ENCODE measurements at places on chromosomes 12 and 14. TPM values are rescaled to one million over a fixed set of nuclear protein-coding genes. Genes with fewer than 3 reads are reported as not detected.

GRCh38 chr14:58027904-58028303 is 124.1 kb downstream of the ARMH4 start:
- DNase-seq: no peak

DNA sequence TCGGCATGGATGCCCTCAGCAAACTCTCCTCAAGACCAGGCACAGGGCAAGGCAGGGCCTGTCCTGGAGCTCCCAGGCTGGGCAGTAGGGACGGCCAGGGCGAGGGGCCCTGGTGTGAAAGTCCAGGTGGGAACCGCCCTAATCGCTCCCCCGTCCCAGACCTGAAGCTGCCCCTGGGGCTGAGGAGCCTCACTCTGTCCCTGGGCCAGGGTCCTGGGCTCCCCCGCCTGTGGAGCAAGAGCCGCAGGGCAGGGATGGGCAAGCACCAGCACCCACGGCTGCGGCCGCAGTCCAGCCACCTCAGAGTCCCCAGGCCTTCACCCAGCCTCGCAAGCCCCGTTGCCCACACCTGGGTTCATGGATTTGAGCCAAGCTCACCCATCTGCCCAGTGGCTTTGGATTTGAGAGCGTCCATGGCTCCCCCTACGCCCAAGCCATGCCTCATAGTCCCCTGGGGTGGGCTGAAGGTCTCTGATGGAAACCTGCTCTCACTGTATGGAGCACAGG is 102.4 kb upstream of the C14orf180 start:
- DNase-seq: no peak

GRCh38 chr14:37813732-37814131 is 218.3 kb downstream of the TTC6 start:
- DNase-seq: no peak

DNA sequence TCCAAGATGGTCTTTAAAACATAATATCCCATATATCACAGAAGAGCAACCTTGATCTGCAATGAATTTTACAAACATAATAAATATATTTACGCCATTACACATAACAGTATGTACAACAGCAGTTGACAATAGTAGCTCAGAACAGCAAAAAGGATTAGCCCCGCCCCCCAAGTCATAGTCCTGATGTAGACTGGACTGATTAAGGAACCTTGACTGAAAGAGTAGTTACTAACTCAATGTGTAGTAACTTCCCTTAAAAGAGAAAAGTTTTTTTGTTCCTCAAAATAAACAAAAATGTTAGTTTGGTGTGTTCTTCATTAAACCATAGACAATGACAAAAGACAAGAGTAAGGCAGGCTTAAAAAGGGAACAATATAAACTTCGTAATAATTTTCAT is 44.5 kb downstream of the GTF2A1 start:
- DNase-seq: no peak

DNA sequence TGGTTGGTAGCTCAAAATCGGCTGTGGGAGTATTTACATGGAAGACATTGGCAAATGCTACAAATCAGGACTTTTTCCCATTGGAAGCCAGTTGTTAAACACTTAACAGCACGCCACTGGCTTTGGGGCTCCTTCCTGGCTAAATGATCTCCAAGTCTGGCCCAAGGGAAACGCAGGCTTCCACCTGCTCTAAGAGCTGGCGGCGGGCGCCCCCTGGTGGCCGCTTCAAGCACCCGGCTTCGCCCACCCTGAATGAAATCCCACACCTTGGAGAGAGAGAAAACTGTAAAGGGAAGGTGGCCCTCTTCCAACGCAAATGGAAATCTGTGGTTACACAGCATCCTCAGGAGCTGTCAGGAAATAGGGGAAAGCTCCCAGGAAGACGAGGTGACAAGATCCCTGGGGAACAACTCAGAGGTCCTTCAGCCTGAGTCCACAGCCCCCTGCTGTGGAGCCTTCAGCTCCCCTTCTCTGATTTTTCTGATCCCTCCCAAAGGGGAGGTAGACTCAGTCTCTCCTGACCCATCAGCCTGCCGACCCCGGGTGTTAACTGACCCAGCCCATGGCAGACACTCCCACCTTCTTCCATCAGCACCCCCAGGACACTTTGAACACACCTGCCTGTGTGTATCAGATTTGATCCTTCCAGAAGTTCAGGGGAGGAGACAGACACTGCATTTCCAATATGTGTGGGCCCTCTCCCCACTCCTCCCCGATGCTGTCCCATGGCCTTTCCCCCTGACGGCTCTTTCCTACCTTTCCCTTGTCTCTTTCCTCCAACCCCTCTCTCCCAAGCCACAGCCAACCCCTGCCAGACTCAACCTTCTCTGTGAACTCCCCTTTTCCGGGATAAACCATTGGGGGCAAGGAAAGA is 15.4 kb downstream of the SELPLG start:
- DNase-seq: no peak

DNA sequence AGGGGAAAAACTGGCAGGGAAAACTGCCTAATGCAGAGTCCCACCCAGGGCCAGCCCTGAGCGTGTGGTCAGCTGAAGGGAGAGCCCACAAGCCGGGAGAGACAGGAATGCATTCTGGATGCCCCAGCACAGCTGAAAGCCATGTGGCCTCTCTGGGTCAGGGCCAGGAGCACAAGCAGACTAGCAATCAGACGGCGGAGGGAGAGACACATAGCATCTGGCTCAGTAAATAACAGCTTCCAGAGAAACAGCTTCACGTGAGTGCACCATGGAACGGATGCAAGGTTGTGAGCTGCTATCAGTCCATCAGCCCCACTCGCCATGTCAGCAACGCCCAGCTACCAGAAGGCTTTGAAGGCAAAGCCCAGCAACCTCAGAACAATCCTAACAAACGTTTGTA is 28.2 kb upstream of the TMEM106C start:
- DNase-seq: no peak

DNA sequence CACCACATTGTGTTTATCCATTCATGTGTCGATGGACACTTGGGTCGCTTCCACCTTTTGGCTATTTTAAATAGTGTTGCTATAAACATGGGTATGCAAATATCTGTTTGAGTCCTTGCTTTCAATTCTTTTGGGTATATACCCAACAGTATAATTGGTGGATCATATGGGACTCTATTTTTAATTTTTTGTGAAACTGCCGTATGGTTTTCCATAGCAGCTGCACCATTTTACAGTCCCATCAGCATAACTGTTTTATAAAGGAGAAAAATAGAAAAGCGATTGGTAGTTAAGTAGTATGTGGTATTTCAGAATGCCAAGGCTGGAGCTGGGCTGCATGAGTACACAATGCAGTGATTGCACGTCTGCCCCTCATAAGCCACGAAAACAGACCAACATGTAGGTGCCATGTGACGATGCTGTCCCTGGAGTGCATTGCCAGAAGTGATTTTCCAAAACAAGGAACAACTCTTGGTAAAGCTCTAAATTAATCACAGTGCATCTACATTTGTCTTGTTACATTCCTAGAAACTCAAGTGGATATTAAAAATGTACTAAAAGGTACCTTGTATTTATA is 83.5 kb downstream of the C12orf75 start:
- DNase-seq: no peak

Gene SCN8A
- 8.6 TPM for total RNA-seq
